ENCODE measurements at places on chromosomes 2 and 18. TPM values are rescaled to one million over a fixed set of nuclear protein-coding genes. Genes with fewer than 3 reads are reported as not detected.

The IL1RL1 gene
- 12.1 TPM for total RNA-seq

The COL5A2 gene
- total RNA-seq, result 30.8 TPM

The LPIN2 gene
- total RNA-seq, result 21.8 TPM

GRCh38 chr2:203126996-203127395 lies 111.8 kb upstream of the CYP20A1 start:
- DNase-seq, result no peak

GRCh38 chr2:54295911-54296310 lies 39.9 kb upstream of the TSPYL6 start:
- DNase-seq, result no peak

- no peak for DNase-seq
Observed at GRCh38 chr2:30446602-30447148, 371 bp upstream of the LCLAT1 start.

DNA sequence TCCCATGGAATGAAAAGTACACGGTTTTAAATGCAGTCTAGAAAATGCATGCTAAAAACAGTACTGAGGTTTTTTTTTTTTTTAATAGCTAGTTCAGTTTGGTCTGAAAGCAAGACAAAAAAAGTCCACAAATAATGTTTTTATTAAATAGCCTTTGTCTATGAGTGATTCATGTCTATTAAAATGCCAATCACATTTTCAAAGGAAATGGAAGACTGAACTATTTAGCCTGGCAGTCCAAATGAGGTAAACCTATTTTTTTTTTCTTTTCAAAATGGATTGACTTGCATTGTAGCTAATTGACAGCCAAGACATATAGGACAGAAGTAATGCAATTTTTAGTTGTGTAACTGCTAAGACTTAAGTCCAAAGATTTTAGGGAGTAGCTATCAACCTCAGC lies 90.3 kb downstream of the LRP1B start:
- DNase-seq, result no peak

GRCh38 chr18:79766308-79766707 lies 31.4 kb upstream of the KCNG2 start:
- no peak for DNase-seq

DNA sequence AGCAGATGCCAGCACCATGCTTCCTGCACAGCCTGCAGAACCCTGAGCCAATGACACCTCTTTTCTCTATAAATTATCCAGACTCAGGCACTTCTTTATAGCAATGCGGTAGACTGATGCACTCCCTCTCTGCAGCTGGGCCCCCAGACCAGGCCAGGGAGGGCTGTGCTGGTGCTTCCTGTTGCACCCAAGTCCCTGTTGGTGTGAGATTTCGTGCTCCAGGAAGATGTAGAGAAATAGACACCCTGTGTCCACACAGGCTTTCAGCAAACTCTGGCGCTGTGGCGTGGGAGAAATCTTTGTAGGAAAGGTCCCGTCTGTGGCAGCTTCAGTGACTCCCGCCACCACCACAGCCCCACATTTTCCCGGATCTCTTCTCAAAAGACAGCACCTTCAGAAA lies 572.2 kb downstream of the GALR1 start:
- DNase-seq, result no peak

The ZRANB3 gene
- 6.1 TPM for total RNA-seq

GRCh38 chr18:36155851-36156757 lies 26.4 kb downstream of the ELP2 start:
- no peak for DNase-seq

The PCARE gene
- not detected for total RNA-seq

Data from breast epithelium (tissue), 4 donors.